ENCODE measurements at places on chromosomes 4 and X.

- no peak for DNase-seq
Observed at GRCh38 chr4:171256223-171256622, 557.0 kb upstream of the GALNTL6 start.

- DNase-seq: no peak
Observed at GRCh38 chr4:52945326-52945898, 83.3 kb downstream of the RASL11B start.

DNA sequence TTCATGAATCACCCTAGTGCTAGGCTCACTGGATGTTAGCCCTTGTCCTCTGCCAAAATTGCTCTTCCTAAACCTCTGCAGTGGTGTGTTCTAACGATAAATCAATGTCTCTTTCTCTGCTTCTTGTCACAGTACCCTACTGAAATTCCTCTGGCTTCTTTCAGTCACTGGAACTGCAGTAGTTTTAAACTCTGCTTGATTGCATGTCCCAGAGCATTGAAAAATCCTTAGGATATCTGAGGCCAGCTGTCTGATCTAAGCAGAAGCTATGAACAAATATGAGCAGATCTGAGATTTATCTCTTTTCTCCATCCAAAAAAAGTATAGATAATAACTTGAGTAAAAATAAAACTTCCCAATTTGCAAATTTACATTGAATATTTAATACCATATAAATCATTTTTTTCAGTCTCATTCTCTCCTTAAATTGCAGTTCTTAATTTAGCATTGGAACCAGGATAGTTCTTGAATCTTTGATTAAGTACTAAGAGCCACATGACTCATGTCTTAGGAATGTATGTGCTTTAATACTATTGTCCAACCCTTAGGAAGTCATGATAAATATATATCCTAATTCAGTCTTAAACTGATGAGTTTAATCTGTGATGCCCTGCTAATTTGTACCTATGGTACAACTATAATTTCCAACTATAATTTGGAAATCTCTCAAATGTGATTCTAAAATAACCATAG lies 169.7 kb downstream of the PDHA2 start:
- DNase-seq: no peak

DNA sequence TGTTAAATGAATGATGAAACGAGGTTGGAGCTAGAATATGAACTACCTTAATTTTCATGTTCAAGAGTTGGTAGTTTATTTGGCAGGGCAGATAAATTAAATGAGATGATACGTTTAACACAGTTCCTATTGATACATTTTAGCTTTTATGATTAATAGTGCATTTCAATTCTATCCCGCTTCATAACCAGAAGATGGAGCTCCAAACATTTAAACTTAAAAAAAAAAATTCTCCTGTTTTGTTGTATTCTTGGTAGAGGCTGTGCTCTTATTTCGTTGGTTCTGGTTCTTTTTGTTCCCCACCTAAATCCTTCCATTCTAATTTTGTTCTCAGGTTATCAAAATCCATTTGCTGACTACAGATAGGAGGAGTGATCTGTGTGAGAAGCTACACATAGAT lies 71.8 kb upstream of the PTPN13 start:
- no peak for DNase-seq

GRCh38 chrX:34716302-34716701 lies 59.2 kb upstream of the TMEM47 start:
- no peak for DNase-seq
